ENCODE measurements at places on chromosomes 6 and 20.

DNA sequence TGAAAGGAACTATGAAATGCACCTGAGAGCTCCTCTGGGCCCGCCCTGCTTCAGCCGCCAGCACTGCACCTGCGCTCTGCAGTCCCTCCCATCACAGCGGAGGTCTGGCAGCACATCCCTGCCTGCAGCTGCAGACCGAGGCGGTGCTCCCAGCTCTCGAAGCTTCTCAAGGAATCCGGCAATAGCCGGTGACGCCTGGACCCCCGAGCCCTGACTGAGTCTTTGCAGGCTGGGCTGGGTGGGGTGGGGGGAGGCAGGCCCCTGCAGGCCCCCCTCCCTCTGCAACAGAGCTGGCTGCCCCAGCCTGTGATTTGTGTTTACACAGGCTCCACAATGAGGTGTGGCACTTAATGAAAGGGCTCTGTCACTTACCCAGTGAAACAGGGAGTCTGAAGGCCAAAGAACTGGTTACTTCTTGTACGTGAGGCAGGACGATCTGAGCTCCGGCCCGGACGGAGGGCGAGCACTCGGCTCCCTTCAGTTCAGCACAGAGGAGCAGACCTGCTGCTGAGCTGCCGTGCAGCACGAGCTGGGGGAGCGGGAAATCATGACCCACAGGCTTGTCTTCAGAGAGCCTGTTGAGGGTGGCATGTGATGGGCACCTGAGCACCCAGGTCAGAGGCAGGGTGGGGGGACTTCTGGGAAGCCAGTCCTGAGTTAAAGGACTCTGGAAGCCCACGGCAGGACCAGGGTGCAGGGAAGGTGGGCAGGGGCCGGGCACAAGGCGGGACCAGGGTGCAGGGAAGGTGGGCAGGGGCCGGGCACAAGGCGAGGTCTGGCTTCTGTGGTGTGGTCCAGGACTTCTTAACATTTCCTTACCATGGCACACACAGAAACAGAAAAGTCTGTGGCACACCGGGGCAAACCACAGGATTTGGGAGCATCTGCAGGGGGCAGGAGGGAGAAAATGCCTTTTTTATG is 192.3 kb upstream of the THBS2 start:
- DNase-seq, result no peak

- no peak for DNase-seq
These were observed 40.6 kb downstream of the GJA10 start for GRCh38 chr6:89934685-89935366.

GRCh38 chr6:52306972-52307870 is 22.7 kb upstream of the MCM3 start:
- no peak for DNase-seq

DNA sequence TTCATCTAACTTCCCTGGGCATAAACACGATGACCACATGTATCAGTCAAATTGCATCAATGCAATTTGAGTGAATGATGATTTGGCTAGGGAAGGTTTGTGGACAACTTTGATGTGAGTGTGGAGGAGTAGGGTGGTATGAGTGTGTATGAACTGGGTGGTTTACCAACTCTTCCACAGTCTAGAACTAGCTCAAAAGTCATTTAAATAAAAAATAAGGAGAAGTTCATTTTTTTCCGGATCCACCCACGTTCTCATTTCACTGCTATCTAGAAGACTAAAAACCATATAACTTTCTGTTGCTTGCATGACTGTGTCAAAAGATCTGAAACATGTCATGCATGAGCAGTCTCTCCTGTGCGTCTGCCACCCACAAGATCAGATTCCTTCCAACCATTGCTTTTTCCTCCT is 23.6 kb downstream of the SLC35D3 start:
- DNase-seq, result no peak

DNA sequence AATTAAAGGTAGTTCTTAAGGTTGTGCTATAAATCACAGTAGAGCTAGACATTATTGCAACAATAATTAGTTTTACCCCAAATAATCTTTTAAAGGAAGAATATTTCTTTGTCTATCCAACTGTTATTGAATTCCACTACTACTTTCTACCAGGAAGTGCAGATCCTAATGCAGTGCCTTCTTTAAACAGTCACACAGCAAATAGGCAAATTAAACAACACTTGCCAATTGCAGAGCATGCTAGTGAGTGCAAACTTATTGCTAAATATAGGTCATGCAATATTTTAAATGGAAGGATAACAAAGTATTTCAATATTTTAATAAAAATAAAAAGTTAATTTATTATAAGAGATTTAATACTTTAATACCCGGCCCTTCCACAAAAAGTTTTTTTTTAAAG is 107.3 kb upstream of the BCLAF1 start:
- no peak for DNase-seq

DNA sequence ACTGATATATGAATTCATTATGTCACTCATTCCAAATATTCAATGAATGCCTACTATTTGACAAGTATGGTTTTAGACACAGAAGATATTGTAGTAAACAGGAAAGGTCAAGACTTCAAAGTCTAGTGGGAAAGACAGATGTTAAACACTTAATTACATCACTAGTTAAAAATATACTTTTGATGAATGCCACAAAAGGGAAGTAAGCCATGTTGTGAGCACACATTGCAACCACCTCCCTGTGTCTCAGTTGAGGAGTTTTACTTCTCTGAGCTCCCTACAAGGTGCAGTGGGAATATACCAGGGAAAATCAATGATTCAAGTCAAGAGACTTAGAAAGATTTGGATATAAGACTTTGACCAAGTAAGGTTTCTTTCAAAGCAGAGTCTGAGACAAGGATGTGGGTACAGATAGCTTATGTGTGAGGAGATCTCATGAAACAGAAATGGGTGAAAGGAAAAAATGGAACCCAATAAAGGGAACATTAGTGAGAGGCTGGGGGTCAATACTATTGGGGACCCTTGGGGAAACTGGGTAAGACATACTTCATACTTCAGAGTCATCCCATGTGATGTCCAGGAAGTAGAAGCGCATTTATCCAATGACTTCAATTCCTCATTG is 503.7 kb downstream of the KIF16B start:
- DNase-seq, result no peak
